ENCODE measurements at places on chromosomes 5 and 9.
A peak's percentile ranks its signal among the peaks of the same experiment; 100 is the strongest.

DNA sequence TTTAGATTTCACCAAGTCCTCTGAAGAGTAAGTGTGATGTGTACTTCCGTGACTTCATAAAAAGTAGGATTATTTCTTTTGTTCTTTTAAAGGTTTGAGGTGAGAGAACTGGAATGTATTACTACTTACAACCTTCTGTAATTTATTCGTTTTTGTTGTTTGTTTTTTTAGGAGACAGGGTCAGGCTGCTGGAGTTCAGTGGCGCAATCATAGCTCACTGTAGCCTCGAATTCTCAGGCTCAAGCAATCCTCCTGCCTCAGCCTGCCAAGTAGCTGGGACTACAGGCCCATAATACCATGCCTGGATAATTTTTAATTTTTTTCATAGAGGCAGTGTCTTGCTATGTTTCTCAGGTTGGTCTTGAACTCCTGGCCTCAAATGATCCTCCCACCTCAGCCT is 68.3 kb upstream of the RETREG1 start:
- no peak for DNase-seq

GRCh38 chr9:124735121-124735520 is 36.0 kb downstream of the NR6A1 start:
- DNase-seq: peak; percentile 81

- peak; percentile 67 for DNase-seq
Observed at GRCh38 chr9:100554935-100555401, 22.9 kb upstream of the CAVIN4 start.

DNA sequence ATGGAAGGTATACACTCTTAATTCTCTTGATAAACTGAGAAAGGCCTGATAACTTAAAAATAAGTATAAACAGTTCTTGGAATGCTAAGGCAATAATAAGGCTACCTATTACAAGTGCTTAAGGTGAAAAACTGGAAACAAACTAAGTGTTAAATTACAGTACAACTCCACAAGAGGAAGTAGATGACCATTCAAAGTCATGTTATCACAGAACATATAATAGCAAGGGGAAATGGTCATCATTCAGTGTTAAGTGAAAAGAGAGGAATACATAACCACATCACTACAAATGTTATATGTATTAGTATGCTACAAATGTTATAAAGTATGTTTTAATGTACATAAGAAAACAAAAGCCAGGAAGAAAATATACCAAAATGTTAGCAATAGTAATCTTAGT is 135.9 kb downstream of the CCDC192 start:
- no peak for DNase-seq

DNA sequence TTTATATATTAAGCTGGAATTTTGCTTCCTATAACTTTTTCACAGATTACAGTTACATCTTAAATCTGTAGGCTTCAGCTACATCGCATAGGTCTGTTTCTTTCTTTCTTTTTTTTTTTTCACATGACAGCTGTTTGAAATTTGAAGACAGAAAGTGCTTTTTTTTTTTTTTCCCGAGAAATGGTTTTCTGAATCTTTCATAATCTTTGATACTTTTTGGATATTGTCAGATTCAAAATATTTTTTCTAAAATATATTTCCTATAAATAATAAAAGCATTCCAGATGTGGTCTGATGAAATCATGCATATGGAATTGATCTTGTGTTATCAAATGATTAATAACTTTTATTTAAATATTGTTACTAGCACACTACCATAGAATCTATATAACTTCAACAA is 212.2 kb downstream of the TAF11L14 start:
- no peak for DNase-seq

DNA sequence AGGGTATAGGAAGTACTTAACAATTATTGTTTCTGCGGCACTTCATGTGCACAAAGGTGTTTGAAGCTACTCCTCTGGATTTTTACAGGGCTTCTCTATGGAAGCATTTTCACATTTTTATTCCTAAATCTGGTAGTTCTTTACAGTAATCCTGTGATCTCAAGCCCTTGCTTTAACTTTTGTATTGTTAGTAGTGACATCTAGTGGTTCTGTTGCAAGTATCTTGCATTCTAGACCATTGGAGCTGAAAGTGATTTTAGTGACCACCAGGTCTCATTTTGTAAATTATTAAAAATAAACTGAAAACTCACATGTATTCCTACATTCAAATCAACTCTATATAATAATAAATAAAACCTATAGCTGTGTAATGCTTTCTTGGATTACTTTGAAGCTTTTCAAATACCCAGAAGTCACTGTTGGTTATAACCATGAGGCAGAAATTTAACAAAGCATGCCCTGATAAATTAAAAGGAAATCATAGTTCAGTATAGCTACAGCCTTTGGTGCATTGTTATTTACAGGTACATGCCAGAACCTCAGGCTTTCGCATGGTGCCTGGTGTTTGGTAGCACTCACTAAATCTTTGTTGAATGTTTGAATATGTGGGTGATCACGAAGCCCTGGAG is 18.9 kb downstream of the RPS23 start:
- DNase-seq: peak; percentile 23

DNA sequence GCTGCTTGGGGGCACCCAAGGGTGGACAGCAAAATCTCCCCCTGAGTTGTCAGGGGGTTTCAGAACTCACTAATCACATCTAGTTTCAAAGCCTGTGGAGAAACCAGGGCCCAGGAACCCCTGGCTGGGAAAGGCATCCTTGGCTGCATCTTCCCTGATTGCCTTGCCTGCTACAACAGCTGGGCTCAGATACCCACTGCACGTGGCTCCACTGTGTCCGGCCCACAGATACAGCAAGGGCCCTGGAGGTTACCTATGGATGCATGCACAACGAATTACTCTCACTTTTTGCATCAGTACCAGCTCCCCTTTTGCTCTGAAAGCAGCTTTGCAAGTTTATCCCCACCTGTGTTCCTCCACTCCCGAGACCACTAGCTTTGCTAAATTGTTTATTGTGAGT is 55.0 kb downstream of the ATP10B start:
- no peak for DNase-seq

DNA sequence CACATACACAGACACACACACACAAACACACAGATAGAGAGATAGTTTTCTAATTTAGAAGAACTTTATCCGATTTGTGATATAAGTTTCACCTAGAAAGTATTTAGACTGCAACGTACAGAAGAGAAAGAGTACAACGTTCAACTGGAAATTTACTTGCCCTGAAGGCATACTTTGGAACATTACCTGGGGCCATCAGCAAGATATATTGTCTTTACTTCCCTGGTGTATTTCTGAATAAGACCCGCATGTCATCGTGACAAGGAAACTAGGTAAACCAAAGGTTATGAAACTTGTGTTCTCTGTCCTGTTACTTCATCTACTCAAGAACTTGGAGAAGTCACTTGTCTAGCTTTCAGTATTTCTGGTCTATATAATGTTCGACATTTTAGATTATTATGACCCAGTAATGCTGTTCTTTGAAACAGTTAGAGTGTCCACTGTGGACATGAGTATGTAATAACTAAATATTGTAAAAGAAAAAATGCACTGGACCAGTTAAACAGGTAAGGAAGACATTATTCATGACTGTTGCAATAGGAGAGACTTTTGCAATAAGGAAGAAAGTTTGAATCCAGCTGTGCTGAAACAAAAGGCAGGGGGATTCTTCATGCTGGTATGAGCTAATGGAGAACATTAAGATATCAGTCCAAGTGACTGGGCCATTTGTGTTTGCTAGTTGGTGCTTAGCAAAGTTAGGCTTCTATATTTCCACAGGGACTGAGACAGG is 1791.1 kb downstream of the MAT2B start:
- peak; percentile 0 for DNase-seq

- no peak for DNase-seq
Observed at GRCh38 chr5:43592363-43592762, 10.6 kb upstream of the NNT start.

DNA sequence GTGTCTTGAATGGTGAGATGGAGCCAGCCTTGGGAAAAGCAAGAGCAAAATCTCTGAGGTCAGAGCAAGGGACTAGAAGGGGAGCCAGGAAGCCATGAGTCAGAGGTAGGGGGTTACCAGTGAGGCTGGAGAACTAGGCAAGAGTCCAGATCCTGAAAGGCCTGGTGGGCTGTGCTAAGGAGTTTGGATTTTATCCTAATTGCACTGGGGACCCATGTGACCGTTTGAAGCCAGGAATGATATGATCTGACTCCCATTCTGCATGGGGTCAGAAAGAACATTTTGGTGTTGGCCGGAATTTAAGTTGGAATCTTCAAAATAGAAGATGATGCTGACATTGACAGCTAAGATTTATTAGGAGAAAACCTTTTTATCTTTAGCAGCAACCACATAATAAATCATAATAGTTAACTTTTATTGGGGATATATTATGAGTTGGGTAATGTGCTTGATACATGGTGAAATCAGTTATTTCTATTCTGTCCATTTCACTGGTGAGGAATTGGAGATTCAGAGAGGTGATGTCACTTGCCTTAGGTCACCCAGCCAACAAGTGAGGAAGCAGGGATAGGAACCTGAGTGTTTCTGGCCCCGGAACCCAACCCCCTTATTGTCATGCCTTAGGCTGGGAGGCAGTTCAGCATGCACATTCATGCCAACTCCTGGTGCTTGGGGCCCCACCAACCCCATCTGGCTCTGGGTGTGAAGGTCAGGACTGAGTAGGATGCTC is 61.5 kb upstream of the RARS1 start:
- DNase-seq: peak; percentile 72

DNA sequence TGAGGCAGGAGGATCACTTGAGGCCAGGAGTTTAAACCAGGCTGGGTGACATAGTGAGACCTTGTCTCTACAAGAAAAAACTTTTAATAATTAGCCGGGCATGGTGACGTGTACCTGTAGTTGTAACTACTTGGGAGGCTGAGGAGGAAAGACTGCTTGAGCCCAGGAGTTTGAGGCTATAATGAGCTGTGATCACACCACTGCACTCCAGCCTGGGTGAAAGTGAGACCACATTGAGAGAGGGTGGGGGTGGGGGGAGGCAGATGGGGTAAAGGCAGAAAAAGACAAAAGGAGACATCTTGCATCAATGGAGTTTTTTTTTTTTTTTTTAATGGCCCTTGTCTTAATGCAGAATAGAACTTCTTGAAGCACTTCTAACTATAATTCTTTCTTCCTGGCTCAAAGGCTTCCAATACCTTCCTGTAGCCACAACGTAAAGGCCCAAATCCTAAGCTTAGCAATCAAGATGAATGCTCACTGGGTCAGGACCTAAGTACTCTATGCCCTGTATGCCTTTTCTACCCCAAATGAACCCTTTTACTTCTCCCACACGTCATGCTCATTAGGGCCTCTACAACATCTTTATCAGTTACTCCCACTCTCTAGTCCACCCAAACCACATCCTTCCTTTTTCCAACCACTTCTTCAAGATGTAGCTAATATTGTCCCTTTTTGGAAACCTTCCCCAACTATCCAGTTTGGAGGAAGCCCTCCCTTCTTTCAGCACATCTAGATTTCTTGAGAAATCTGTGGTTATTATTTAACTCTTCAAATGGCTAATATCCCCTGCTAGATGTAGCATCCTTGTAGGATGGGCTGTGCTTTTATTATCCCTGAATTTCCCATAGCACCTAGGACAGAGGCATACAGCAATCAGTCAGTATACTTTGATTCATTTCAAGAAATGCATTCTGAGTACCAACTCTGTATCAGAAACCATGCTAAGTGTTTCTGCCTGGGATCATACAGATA is 40.8 kb downstream of the CSF2 start:
- DNase-seq: peak; percentile 74

GRCh38 chr5:79929095-79929494 is 62.0 kb downstream of the MTX3 start:
- DNase-seq: no peak

- DNase-seq: peak; percentile 84
Observed at GRCh38 chr5:14186059-14186830, 43.1 kb downstream of the TRIO start.

GRCh38 chr5:34835664-34836063 is 3.3 kb upstream of the TTC23L start:
- no peak for DNase-seq

DNA sequence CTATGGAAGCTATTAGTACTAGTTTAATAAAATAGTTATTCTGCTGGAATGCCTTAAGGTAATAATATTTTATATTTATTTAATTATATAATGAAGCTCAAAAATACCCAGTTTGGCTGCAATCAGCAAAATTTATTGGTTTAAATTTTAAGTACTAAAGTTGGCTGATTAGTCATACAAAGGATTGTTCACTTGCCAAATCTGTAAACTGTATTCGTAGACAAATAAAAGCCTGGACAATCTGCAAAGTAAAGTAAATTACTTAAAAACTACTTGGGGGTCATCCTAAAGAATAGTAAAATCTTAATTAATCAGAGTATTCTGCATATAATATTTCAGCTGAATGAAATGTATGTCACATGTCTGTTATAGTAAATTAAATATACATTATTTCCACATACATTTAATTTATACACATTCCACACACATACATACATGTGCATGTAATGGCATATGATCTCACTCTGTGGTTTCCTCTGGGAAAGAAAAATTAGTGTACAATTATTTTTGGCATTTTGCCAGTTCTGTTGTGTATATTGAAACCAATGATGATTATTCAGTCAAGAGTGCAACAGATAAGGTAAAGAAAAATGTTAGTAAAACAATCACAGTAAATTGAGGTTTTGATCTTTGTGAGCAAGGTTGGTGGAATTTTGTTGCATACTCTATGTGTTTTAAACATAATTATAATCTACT is 455.9 kb downstream of the CDH9 start:
- no peak for DNase-seq

GRCh38 chr5:159763562-159763961 is 152.7 kb upstream of the ADRA1B start:
- DNase-seq: no peak

DNA sequence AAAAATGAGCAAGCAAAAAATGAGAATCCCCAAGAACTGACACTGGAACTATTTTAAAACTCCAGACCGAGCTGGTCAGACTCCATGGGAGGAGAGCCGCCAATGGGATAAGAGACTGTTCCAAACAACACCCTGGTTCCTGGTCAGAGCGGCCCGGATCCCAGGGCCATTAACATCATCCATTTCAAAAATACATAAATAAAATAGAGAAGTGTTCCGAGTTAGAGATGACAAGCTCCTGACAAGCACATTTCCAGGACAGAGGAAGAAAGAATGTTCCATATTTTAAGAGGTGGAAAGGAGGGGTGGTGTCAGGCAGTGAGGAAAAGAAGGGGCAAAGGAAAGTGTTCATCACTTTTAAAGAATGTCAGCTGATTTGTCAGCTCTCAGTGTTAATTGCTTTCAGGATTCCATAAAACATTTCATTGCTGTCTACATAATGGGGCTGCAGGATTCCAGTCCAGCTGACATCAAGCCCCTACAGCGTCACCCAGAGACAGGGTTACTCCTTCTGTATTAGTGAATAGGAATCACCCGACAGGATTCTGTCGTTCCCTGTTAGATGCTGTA is 202.5 kb upstream of the TRIM32 start:
- DNase-seq: no peak

GRCh38 chr9:10146517-10147331 is 466.1 kb downstream of the PTPRD start:
- no peak for DNase-seq

GRCh38 chr5:149407323-149408251 is 28.5 kb upstream of the IL17B start:
- DNase-seq: no peak

DNA sequence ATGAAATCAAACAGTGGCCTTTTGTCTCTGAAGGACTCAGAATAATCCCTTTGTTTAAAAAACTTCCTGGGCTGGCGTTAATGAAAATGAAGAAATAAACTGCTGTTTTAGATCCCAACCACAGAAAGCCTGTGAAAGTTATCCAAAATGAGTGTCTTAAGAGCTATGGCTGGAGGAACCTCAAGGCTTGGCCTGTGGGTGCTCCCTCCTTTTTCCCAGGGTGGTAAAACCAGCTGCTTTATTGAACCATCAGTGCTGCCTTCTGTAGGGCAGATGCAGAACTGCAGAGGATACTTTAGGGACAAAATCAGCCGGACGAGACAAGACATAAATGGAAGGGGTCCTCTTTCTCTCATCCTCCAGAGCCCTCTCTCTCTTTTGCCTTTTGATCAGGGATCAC is 100.9 kb downstream of the SMARCA2 start:
- no peak for DNase-seq

Measured in astrocyte (in vitro differentiated cells and primary cell).